GM13976 (cell line): ENCODE measurements at places on chromosomes 3 and 15.

- no peak for DNase-seq
Measured at GRCh38 chr3:61645148-61645547, 83.8 kb downstream of the PTPRG start.

DNA sequence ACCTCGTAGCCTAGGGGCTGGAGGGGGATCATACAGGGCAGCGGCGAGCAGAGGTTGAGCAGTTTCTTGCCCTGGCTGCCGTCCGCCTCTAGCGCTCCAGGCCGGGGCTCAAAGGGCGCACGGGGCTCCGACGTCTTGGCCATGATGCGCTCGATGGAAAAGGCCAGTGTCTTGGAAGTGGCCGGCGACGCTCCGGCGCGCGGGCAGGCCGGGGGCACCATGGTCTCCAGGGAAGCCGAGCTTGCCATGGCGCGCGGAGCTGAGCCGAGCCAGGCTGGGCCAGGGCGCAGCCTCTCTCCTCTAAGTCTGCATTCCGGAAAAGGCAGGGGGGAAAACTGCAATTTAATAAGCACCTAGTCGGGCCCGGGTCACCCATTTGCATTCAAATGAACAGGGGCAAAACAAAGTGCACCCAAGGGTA is 719 bp downstream of the FEZF2 start:
- DNase-seq, result no peak

- DNase-seq, result no peak
Measured at GRCh38 chr15:81026836-81027599, 26.3 kb downstream of the TLNRD1 start.

GRCh38 chr3:14256561-14257342 is 78.1 kb downstream of the LSM3 start:
- DNase-seq, result no peak

- no peak for DNase-seq
Measured at GRCh38 chr15:77119446-77119845, 48.5 kb upstream of the TSPAN3 start.

DNA sequence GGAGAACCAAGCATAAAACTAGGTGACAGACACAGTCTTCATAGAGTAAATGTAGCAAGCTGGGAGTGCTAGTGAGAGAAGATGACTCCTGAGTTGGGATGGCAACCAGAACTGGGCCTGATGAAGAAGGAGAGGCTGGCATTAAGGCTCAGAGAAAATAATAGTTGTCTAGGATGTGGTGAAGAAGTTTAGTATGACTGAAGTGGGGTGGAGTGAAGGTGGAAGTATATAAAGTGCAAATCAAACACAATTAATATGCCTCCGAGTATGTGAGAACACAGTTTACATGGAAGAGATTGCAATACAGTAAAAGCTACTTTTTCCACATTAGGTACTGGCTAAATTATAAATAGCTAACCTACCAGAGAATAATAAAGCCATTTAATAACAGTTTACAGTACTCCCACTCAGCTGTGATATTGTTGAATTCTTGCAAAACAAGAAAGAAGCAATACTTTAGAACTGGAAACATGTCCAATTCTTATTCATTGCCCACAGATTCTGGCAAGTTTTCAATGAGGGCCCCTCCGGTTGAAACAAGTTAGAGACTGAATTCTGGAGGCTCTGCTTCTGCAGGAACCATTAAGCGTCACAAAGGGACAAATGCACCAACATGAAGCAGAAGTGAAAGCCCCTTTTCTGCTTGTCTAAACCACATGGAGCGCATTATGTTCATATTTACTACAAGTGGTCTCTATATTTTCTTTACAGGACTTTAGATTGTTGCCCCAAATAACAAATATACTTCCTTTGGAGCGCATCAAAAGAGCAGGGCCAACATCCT is 243.7 kb downstream of the SLC9A9 start:
- no peak for DNase-seq

DNA sequence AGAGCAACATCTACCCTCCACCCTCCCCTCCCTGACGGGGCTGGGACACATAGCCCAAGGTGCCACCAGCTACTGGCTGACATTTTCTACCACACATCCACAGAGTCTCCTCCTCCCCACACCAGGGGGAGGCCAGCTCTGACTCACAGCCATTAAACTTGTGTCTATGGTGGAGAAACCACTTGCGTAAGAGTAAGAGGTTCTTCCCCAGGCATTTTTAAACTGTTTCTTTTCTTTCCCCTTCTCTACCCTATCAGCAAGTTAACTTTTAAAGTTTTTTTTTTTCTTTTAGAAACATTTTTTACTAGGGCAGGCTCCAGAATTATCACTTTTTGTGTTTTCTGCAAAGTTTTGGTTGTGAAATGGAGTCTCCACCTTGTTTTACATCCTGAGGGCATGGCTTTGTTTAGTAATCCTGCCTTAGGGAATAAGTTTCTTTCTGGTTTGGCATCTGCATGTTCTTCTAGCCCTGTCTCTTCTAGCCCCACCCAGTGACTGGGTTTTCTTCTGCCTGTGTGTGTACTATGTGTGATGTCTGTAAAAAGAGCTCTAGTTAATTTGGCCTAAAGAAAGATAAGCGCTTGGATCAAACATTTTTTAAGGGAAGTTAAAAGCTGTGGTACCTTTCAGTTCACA is 148.8 kb upstream of the GADL1 start:
- no peak for DNase-seq

GRCh38 chr15:58742819-58743502 is 6.5 kb downstream of the ADAM10 start:
- DNase-seq, result no peak

- DNase-seq, result no peak
Measured at GRCh38 chr3:196997311-196997710, 28.7 kb upstream of the PIGZ start.

- DNase-seq, result peak; percentile 14
Measured at GRCh38 chr3:20104167-20104661, 64.0 kb downstream of the KAT2B start.

DNA sequence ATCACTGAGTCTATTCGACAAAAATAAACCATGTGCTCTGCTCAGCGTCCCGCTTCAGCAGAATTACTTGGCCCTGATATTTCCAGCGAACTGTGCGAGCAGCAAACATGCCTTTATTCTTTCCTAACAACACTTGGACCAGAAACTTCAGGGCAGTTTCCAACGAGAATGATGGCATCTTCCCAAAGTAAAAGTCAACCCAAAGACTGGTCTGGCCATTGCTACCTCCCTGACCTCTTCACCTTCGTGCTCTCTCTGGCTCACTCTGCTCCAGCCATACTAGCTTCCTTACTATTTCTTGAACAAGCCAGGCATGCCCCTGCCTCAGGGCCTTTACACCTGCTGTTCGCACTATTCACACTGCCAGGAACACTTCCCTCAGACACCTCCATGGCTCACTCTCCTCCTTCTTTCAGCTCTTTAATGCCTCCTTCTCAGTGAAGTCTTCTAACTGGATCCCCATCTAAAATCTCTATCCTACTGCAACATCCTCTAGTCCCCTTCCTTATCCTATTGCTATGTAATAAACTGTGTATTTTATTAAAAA is 6.3 kb downstream of the HOMER2 start:
- DNase-seq, result no peak

DNA sequence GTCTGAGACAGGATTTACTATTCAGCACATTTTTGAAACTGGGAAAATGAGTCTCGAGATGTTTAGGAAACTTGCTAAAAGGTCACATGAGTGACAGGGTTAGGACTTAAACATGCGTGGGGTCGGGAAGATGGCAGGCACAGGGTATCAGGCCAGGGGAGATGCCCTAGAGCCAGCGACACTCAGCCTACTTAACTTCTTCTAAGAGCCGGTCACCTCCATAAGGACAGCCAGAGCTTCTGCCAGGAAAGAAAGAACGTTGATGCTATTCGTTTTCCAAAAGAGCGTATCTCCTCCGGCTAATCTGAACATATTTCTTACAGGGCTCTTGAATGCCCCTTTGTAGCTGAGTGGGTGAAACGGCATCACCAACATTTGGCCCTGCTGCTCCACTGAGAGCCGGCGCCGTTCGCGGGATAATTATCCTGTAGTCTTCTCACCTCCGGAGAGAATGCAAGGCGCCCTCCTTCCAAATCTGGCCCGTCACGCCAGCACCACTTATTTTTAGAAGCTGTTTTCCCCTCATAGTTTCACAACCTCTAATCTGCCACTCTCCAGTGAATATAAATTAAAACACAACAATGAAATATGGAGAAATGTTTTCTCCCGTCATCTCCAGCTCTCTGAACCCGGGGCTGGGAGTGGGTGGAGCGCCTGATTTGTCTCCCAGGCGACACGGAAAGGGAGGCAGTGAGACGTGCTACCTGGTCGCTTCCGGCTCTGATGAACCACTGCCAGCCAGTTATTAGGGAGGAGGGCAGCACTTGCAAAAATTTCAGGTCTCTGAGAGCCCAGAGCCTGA is 58.5 kb downstream of the LIPC start:
- no peak for DNase-seq

DNA sequence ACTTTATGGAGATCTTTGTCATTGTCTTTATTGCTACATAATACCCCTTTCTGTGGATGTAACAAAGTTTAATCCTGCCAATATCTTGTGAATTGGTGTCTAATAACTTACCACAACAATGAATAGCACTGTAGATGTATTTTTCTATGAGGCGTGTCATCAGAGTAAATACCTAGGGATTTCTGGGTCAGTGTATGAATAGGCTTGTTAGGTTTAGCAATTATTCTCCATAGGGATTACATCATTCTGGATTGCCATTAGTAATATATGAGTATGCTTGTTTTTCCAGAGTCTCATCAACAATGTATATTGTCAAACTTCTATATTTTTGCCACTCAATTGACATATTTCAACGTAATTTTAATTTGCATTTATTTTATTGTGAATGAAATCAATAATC is 67.9 kb downstream of the UNC13C start:
- DNase-seq, result no peak

GRCh38 chr3:195117978-195118581 is 152.9 kb downstream of the XXYLT1 start:
- no peak for DNase-seq

GRCh38 chr15:40789119-40789518 is 17.8 kb upstream of the ZFYVE19 start:
- DNase-seq, result no peak

DNA sequence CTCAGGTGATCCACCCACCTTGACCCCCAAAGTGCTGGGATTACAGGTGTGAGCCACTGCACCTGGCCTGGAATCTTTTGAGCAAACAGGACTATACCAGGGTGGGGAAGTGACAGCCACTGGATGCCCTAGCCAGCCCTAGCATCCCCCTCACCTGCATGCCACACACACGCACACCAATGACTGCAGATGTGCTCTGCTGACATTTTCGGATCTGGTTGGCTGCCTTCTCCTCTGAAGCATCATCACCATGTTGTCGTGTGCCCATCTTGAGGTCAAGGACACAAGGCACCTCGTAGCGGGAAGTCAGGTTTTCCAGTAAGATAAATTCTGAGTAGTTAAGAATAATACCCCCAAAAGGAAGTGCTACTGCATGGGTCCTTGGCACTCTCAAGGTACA is 3.7 kb upstream of the NCKIPSD start:
- DNase-seq, result no peak

GRCh38 chr3:188198760-188199327 is 44.9 kb downstream of the LPP start:
- no peak for DNase-seq
